GM10248 (cell line): ENCODE measurements at places on chromosomes 16 and 17.

GRCh38 chr16:67723151-67723910, 4.2 kb upstream of the GFOD2 start:
- no peak for DNase-seq

- no peak for DNase-seq
These were observed 58.3 kb downstream of the SREBF1 start for GRCh38 chr17:17778308-17779014.

DNA sequence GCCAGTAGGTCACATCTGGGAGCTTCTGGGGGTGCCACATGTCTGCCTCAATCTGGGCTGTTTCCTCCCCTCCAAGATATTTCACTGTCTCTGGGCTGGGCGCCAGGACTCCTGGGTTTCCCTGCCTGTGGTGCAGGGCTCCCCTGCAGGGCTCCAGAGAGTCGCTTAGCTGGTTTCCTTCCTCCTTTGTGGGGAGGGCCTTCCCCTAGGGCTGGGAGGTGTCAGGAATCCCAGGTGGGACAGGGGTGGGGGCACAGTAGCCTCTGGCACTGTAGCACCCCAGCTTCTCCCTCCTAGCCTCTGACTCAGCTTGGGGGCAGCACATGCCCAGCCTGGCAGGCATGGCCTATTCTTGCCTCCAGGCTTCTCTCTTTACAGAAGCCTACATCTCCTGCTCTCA, 2.6 kb downstream of the RARA start:
- peak; percentile 19 for DNase-seq

- no peak for DNase-seq
These were observed 25.9 kb upstream of the LITAF start for GRCh38 chr16:11612665-11613025.

GRCh38 chr17:602436-602835, 112.2 kb downstream of the VPS53 start:
- no peak for DNase-seq

- DNase-seq = no peak
These were observed 165.2 kb downstream of the WWOX start for GRCh38 chr16:78264642-78265041.

DNA sequence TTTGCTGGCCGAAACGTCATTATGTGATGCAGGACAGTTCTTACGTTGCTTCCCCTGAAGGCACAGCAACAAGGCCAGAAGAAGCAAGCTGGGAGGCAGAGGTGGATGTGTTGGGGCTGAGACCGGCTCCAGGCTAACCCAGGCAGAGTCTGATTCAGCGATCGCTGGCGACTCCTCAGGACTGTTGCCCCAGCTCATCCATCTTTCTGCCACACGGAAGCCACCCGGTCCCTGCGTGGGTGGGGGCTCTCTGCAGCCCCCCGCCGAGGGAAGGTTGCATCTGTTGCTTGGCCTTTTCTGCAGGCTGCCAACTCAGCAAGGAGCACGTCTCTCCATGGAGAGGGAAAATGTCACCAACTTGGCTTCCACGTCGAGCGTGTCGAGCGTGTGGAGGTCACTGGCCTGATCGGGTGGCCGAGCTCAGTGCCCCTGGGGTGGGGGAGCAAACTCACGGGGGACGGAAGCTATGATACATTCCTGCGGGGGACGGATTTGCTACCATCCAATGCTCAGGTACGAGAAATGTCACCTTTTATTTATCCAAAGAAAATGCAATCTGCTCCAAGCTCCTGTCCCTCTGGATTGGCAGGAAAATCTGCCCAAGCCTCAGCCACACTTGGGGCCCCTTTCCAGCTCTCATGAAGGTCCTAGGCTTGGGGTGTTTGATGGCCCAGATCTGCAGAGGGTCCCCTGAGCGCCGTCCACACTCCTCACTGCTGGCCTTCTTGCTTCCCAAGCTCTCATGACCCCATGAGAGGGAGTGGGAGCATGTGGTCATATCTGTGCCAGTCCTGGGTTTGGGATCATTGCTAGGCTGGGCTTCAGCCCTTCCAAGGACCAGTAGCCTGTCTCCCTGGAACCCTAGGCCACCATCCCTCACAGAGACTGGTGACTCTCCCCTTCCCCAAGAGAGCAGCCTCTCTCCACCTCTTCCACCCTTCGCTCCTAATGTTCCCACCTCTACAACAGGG, 69.4 kb downstream of the RPH3AL start:
- no peak for DNase-seq

DNA sequence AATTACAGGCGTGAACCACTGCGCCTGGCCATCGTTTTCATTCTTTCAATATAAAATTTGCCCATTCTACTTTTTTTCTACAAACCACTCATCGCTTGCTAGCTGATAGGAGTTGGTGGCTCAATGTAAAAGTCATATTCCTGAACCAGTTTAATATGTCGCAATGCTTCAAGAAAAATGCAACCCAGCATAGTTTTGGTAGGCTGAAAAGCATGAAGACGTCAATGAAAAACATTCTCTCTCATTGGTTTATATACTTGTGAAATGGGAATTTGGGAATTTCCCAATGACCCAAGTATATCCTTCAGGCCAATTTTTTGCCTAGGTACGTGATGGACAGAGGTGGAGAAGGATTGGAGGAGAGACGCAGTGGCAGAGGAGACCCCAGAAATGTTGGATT, 26.9 kb downstream of the USP43 start:
- no peak for DNase-seq

GRCh38 chr17:32445074-32445415, 735 bp downstream of the PSMD11 start:
- no peak for DNase-seq

GRCh38 chr16:24189941-24190340, 66.2 kb upstream of the CACNG3 start:
- DNase-seq = no peak

DNA sequence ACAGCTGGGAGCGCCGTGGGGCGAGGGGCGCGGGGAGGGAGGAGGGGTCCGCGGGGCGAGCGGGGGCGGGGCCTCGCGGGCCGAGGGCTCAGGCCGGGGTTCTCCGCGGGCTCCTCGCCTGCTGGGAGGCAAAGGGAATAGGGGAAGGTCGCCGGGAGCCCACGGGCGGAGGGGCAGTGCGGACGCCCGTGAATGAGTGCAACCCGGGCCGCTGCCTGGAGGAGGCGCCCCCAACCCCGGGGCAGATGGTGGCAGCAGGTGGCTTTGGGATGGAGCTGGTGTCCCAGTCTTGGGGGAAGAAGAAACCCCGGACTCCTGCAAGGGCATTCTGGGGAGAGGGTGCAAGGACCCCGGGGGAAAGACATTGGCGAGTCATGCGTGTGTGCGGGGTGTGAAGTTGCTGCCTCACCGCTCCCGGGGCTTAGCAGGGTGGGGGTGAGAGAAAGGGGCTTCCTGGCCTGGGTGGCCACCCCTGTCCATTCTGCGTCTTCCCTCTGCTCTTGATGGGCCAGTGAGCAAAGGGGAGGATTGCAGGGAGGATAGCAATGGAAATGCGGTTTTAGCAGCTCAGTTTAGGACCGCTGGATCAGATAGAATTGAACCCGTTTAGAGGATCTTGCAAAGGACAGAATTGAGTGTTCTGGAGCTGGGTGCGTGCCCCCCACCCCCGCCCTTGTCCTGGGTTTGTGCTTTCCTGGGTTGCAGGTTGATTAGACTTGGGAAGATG, 526 bp downstream of the KIAA0513 start:
- DNase-seq = no peak

- DNase-seq = no peak
These were observed 5.2 kb upstream of the GUCY2D start for GRCh38 chr17:7997186-7997585.

DNA sequence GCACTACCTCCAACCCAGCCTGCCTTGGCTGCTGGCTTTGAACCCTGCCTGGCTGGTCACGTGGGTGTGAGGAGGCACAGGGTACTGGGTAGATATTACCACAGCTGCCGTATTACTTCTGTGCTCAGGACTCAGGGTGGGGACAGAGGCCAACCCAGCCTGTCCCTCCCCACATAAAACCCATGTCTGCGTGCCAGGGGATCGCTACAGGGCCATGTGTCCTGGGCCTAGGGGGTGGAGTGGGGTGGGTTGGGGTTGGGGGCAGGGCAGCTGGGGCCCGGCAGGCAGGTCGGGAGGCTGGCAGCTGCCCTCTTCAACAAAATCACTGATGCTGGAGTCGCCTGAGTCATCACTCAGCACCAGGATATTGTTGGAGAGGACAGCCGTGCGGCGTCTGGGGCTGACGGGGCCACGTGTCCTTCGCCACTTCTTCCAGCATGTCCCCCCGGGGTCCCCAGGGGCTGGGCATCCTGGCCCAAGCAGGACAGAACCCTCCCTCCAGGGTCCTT, 39.7 kb upstream of the PVALEF start:
- DNase-seq = no peak

DNA sequence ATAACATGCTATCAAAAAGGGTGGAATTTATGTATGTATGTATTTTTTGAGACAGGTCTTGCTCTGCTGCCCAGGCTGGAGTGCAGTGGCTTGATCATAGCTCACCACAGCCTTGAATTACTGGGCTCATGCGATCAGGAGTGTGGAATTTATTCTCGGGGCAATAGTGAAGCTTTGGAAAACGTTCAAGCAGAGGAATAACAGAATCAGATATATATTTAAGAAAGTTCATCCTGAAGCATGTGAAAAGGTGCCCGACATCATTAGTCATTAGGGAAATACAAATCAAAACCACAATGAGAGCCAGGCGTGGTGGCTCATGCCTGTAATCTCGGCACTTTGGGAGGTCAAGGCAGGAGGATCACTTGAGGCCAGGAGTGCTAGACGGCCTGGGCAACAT, 7.7 kb upstream of the ITGAE start:
- no peak for DNase-seq

DNA sequence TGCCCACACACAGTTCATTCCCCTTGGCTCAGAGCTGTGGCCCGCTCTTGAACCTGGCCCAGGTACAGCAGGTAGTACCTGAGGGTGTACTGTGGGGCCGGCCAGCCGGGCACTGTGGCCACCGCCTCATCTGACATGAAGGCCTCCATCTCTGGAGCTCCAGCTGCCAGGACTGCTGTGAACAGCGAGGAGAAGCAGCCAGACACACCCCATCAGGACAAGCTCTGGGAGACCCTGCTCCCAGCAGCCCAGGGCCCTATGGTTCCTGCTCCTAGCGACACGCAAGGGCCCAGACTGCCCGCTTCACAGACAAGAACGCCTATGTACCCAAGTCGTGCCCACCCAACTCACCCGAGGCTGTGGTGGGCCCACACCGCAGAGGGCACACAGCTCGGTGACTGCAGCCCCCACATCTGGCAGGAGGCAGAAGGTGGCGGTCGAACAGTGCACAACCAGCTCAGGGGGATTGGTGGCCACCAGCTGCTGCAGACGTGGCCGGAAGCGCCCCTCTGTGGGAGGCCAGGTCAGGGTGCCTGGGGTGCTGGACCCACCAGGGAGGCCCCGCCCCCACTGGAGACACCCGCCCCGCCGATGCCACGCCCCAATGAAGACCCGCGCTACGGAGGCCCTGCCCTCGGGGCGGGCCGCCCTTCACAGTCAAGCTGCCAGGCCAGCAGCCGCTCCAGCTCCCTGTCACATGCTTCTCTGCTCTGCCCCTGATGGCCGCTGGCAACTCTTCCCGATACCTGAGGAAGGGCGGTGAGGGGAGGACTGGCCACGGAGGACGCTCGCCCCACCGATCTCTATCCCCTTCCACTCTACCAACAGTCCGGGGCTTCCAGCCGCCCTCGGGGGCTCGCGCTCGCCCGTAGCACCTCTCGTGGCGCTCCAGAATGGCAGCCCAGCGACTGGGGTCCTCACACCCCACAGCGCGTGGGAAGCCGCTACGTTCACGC, 1.1 kb upstream of the STUB1 start:
- peak; percentile 54 for DNase-seq

GRCh38 chr16:3774819-3775218, 57.5 kb upstream of the TRAP1 start:
- DNase-seq = no peak

DNA sequence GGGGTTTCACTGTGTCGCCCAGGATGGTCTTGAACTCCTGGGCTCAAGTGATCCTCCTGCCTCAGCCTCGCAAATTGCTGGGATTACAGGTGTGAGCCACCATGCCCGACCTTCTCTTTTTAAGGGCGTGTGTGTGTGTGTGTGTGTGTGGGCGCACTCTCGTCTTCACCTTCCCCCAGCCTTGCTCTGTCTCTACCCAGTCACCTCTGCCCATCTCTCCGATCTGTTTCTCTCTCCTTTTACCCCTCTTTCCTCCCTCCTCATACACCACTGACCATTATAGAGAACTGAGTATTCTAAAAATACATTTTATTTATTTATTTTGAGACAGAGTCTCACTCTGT, 3.9 kb downstream of the STH start:
- DNase-seq = no peak

GRCh38 chr16:69847643-69848042, 85.5 kb downstream of the WWP2 start:
- DNase-seq = no peak

DNA sequence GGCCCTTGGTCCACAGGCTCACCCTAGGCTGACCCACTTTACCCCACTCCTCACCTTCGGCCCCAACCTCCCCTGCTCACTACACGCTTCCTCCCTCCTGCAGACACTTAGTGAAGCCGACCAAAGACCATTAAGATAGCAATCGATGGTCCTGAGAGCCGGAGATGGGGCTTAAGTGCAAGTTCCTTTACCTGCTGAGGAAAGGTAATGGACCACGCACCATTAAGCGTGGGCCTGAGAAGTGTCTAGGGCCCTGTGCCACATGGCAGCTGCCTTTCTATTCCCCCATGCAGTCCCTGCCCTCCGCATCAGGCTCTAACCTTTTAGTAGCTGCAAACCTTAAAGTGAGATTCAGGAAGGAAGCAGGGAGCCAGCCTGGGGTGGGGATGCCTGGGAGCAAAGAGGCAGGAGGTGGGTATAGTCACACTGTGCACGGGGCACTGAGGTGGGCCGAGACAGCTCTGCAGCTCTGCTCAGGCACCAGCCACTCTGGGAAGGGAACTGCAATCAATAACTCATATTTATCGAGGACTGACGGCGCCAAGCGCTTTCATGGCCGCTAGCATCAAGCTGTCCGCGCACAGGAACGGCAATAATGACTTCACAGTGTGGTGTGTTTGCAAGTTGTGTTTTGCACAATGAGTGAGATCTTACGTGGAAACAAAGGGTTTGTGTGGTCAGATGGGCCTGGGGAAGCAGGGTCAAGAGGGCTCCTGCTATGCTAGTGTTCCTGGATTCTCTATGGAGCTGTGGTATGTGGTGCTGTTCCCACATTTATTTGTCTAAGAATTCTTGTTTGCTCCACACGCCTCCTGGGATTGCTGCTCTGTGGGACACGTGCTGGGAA, 84.9 kb upstream of the CDC42EP4 start:
- no peak for DNase-seq

- DNase-seq = no peak
These were observed 15.8 kb upstream of the RGS9 start for GRCh38 chr17:65121368-65121767.

GRCh38 chr17:19341211-19341631, 21.3 kb downstream of the B9D1 start:
- DNase-seq = no peak

GRCh38 chr16:55710466-55710865, 54.7 kb downstream of the SLC6A2 start:
- DNase-seq = no peak

GRCh38 chr17:77869665-77870132, 88.8 kb upstream of the TNRC6C start:
- DNase-seq = peak; percentile 78

GRCh38 chr16:27728691-27729090, 178.7 kb downstream of the KATNIP start:
- no peak for DNase-seq

GRCh38 chr17:31251105-31251969, 45.7 kb downstream of the OMG start:
- peak; percentile 16 for DNase-seq

GRCh38 chr17:58899191-58899590, 143.5 kb downstream of the PPM1E start:
- no peak for DNase-seq
